ENCODE measurements at places on chromosomes 4 and X.

- no peaks in the 10 kb centered on the region for H3K4me1 ChIP-seq
- H3K36me3 ChIP-seq, result no peaks in the 10 kb centered on the region
- no peaks in the 10 kb centered on the region for H3K27me3 ChIP-seq
- DNase-seq, result no peak
- H3K4me3 ChIP-seq, result no peak overlapping the region
These were observed 182.2 kb upstream of the KCNIP4 start for GRCh38 chr4:22130741-22131140.

GRCh38 chr4:26731351-26732035 lies 129.1 kb upstream of the STIM2 start:
- no peak for DNase-seq
- H3K4me1 ChIP-seq, result no peaks in the 10 kb centered on the region
- no peaks in the 10 kb centered on the region for H3K27me3 ChIP-seq
- 0 out of 2 replicates have a peak, but pooled peaks cover 3% of the 10 kb centered on the region for H3K36me3 ChIP-seq
- no peak overlapping the region for H3K27ac ChIP-seq

GRCh38 chr4:72394012-72394663 lies 174.9 kb downstream of the ADAMTS3 start:
- no peak overlapping the region for H3K4me3 ChIP-seq
- DNase-seq, result no peak
- H3K27me3 ChIP-seq, result no peaks in the 10 kb centered on the region

DNA sequence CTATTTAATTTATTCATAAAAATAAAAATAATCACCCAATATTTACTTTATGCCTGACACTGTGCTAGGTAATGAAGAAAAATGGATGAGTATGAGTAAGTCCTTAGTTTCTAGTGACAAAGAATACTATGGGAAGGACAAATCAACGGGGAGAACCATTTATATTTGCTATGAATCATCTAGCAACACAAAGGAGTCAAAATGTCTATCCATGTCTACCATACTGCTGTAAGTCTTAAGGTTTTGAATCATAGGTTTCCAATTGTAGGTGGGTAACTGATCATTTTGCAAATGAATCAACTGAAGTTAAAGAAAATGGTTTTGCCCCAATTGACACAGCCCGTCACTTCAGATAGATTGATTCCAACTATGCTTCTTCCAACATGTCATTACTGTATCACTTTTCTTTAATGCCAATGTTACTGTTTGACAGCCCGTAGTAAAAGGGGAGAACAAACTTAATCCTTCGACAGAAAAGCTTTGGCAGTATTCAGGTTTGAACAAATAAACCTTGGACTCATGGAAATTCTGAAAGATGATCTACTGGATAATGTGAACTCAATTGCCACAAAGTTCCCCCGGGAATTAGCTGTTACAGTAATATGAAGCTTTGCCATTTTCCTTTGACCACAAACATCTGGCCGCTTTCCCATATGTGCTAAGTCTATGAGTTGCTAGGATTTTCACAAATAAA lies 3.2 kb downstream of the TDO2 start:
- H3K4me3 ChIP-seq, result no peak overlapping the region
- no peaks in the 10 kb centered on the region for H3K27me3 ChIP-seq
- no peaks in the 10 kb centered on the region for H3K36me3 ChIP-seq
- no peak for DNase-seq
- H3K4me1 ChIP-seq, result no peaks in the 10 kb centered on the region

GRCh38 chrX:136456133-136456532 lies 31.6 kb upstream of the BRS3 start:
- H3K27me3 ChIP-seq, result no peaks in the 10 kb centered on the region
- H3K27ac ChIP-seq, result no peak overlapping the region
- no peak for DNase-seq
- H3K36me3 ChIP-seq, result no peaks in the 10 kb centered on the region

GRCh38 chrX:66039944-66040343 lies at the start of gene VSIG4:
VSIG4 (minus strand) TSS chrX:66040080; CDS start chrX:66039998, 82 bp downstream.
- DNase-seq, result no peak
- H3K27me3 ChIP-seq, result no peaks in the 10 kb centered on the region
- no peaks in the 10 kb centered on the region for H3K36me3 ChIP-seq

DNA sequence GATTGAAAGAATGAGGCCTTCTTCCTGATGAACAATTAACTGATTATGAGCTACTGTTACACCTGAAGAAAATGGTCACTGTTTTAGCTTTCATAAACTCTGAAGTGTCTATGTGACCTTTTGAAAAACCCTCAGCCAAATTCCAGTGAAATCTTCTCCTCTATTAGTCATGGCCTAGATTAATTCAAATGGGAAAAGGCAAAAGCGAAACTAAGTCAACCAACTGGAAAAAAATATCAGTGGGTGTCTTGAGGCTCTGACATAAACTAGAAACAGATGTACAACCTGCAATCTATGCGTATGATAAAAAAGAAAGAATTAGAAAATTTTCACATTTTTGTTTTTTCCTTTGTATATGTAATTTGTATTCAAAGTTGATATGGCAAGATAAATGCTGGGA lies 169.4 kb upstream of the BANK1 start:
- DNase-seq, result no peak
- no peak overlapping the region for H3K4me3 ChIP-seq
- no peaks in the 10 kb centered on the region for H3K36me3 ChIP-seq
- H3K4me1 ChIP-seq, result peaks cover 7% of the 10 kb centered on the region
- H3K27ac ChIP-seq, result no peak overlapping the region
